NCI-H69 (cell line): ENCODE measurements at places on chromosomes 3 and 15.

- DNase-seq, result no peak
Observed at GRCh38 chr15:73931441-73931840, 5.2 kb downstream of the LOXL1 start.

- no peak for DNase-seq
Observed at GRCh38 chr15:33701304-33701696, 267.0 kb upstream of the CHRM5 start.

- DNase-seq, result no peak
Observed at GRCh38 chr15:28868744-28869345, 16.9 kb upstream of the APBA2 start.

GRCh38 chr3:37943126-37943525 is 47.5 kb upstream of the VILL start:
- no peak for DNase-seq

DNA sequence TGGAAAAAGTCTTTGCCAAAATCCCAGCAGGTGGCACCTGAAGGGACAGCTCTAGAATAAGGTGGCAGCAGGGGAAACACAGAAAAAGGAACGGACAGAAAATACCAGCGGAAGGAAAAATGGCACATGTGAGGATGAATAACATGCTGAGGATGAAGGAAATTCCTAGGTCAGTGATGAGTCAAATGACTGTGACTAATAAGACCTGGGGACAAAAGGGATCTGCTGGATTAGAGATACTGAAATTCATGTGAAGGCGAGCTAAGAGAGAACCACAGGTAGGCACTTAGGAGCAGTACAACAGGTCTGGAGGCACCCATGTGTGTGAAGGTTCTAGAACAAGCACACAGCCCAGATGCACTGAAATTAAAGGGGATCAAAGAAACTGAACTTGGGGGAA is 482.5 kb downstream of the FOXP1 start:
- DNase-seq, result peak; percentile 19

- DNase-seq, result no peak
Observed at GRCh38 chr15:65195548-65195923, 10.4 kb upstream of the CLPX start.
